ENCODE measurements at places on chromosomes 2 and 18.

- DNase-seq: no peak
Measured at GRCh38 chr18:47858607-47859006, 71.9 kb downstream of the SMAD2 start.

- no peak for DNase-seq
Measured at GRCh38 chr2:178886006-178886405, 78.8 kb upstream of the TTN start.

DNA sequence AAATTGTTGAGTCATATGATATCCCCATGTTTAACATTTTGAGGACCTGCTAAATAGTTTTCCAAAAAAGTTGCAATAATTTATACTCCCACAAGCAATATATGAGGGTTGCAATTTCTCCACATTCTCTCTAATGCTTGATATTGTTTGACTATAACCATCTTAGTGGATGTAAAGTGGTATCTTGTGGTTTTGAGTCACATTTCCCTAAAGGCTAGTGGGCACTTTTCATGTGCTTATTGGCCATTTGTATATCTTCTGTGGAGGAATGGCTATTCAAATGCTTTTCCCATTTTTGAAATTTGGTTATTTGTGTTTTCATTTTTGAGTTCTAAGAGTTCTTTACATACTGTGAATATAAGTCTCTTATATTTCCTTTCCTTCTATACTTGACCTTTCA, 82.7 kb downstream of the SCG2 start:
- DNase-seq: no peak

- no peak for DNase-seq
Measured at GRCh38 chr2:37427241-37427640, 82.8 kb downstream of the QPCT start.

GRCh38 chr2:18209934-18210639, 331.6 kb downstream of the KCNS3 start:
- DNase-seq: no peak

DNA sequence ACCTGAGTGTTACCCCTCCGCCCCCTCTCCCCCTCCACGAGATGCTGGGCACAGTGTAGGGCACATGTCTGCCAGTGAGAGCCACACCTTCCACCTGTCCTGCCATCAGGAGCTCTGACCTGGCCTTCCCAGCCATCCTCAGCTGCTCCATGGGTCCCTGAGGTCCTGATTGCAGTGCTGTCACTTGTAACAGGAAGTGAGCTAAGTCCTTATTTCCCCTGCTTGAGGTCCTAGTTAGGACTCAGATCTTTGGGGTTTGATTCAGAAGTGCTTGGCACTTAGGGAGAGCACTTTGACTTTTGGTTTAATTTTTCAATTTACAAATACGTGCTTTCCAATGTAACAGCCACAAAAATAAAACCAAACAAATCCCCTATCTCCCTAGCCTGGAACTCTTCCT, 125.5 kb downstream of the WDSUB1 start:
- DNase-seq: no peak

DNA sequence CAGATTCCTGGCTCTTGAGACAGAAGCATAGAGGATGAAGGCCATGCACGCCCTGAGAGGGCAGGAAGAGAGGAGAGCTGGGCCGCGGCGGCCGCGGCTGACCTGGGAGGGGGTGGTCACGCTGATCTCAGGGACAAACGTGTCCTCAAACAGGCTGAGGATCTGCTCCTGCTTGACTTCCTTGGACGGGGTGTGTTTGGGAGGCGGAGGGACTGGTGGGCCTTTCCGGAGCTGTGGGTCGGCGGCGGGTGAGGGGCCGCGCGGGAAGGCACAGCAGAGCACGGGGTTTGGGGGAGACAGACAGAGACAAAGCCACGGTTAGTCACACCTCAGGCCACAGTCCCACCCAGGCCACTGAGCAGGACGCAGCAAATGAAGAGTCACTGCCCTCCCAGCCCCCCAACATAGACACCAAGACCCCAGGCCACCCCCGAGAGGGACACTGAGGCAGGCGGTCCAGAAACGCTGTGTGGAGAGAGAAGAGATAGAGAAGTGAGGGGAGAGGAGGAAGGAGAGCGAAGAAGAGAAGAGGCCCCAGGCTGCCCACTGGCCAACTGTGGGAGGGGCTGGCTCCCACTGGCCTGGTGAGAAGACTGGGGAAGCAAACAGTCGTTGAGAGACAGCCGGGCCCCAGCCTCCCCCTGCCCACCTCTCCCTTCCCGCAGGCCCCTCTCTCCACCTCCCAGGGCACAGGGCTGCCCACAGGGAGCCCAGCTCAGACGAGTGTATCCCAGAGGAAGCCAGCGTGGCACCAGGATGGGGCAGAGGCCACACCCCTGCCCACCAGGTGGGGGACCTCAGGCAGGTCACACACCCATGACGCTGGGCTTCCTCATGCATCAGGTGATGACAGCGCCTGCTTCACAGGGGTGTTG, 49.3 kb downstream of the BIN1 start:
- no peak for DNase-seq

DNA sequence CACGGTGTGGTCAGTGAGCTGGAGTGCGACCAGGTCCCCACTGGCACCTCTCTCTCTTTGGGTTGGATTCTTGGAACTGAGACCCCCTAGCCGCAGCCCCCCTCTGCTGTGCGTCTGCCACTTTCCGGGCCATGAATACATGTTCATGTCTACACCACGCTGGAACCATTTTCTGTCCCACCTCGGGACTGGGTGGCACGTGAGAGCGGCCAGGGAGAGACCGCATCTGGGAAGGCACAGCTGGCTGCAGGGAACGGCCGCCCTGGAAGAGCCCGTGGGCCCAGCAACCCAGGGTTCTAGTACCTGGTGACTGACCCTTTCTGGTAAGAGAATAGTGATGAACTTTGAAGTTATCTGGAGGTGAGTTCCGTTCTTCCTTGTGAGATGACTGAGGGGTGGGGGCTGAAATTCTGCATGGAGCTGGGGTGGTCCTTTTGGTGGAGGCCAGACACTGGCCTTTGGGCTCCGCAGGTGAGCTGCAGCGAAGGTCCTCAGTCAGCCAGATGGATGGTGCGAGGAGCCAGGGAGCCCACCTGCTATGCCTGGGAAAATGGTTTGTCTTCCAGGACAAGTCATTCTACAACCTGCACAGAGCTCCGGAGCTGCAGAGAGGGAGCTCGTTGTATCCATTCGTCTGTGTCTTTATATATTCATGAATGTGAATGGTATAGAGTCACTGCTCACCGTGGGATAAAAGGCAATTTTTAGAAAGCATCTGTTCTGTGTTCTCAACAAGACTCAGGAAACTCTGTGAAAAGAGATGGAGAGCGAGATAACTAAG, 223.5 kb downstream of the NDUFA10 start:
- no peak for DNase-seq

GRCh38 chr18:79380816-79381806, 14.6 kb upstream of the NFATC1 start:
- no peak for DNase-seq

DNA sequence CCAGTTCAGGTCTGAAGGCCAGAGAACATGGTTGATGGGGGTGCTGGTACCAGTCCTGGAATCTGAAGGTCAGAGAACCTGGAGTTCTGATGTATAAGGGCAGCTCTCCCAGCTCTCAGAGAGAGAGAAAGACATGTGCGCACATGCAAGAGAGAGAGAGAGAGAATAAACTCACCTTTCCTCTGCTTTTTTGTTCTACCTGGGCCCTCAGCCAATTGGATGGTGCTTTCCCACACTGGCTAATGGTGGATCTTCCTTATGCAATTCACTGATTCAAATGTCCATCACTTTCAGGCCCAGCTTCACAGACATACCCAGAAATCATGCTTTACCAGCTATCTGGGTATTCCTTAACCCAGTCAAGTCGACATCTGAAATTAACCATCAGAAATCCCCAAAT, 377.7 kb upstream of the MEX3C start:
- DNase-seq: no peak

DNA sequence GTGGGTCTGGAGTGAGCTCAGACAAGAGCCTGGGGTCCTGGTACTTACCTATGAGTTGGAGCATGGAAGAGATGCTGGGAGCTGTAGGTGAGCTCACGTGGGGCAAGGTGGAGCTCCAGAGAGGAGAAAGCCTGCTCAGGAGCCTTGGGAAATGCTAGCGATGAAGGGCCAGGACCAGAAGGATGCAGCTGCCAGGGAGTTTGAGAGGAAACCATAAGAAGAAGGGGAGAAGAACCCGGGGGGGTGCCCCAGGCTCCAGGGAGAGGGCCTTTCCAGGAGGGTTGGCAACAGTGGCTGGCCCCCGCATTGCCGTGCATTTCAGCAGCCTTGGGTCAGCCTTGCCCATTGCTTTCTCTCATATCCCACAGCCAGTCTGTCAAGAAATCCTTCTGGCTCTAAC, 268.7 kb downstream of the GLI2 start:
- no peak for DNase-seq

DNA sequence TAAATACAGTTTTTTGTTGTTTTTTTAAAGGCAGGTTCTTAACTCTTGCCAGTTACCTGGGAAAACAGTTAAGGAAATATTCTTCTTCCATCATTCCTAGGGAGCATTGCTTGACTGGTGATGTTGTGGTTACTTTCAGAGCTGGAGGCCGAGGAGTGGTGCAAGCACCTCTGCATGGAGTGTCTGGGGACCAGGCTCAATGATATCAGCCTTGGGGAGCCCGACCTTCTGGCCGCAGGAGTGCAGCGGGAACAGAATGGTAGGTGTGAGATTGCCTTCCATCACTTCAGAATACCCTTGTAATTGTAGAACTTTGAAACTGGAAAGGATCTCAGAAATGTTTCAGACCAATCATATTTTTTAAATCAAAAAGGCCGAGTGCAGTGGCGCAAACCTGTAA, 270.1 kb downstream of the CD226 start:
- no peak for DNase-seq

DNA sequence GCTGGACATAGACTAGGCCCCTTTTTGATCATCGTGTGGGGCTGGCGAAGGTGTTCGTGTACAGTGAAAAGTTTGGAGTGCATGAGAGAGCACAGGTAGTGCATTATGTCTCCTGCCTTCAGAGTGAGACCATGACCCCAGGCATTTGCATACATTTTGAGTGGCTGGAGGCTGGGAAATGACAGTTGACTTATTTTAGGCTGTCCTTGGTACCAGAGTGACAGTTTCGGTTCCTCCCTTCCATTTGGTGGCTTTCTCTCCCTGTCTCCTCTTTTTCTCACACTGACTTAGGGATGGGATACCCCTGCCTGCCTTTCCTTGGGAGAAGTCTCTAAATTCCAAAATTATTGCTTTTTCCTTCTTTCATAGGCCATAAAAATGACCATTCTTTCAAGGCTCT, 20.1 kb downstream of the SERPINB12 start:
- no peak for DNase-seq

GRCh38 chr2:16775899-16776231, 110.2 kb upstream of the CYRIA start:
- no peak for DNase-seq

GRCh38 chr2:36717603-36718266, 21.2 kb downstream of the VIT start:
- DNase-seq: no peak

DNA sequence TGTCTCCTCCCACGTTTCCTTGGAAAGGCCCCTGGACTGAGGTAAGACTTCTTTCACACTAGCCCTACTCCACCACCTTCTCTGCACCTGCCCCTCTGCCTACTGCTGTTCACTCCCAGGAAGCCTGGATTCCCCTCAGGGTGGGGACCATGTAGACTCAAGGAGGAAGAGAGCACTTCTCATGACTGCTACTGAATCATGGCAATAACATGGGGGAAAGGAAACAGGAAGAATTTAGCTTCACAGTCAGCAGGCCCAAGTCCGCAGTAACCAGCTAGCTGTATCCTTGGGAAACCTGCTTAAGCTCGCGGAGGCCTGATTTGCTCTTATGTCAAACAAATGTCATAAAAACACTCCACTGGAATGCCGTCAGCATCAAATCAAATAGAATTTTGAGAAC, 126.2 kb upstream of the CAPN13 start:
- no peak for DNase-seq

GRCh38 chr2:221671515-221671914, 99.4 kb upstream of the EPHA4 start:
- DNase-seq: no peak

DNA sequence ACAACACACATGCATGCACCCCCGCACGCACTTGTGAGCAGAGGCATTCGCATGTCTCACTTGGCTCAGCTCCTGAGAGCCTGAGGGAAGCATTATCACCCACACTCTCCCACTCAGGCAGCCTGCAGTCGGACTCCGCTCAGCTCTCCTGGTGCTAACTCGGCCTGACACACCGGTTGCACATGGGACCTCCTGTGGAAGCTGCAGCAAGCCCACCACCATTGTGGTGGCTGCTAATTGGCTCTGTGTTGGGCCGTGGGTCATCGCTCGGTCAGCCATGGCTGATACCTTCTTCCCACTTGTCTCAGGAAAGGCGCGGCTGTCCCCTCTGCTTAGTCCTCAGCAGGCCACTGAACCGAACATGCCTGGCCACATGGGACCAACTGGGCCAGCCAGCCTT, 13.7 kb upstream of the TEX261 start:
- no peak for DNase-seq

DNA sequence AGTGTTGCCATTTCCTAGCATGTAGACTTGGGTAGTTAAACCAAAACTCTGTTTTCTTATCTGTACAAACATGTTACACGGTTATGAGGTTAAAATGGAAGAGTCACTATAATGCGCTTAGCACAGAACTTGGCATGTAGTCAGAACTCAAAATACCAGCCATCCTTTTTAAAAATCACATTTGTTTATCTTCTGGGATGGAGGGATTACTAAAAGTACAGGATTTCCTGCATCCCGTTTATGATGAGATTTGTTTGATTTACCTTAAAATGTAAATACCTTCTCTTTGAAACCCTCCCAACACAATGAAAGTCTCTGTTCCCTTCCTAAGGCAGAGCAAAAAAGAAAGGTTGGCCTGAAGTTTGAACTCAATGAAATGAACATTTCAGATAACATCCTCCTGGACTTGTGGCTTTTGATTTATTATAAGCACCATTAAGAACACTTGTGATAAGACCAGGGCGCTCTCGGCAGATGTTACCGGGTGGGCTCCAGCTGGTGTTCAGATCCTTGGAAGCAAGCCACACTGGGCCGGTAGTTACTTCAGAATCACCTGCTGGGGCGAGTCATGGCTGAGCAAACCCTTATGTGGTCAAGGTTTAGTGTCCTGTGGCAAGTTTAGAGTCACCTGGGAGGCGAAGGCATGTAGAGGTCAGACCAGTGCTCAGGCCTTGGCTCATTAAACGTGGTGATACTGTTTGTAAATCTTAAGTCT, 105.7 kb downstream of the MGAT5 start:
- no peak for DNase-seq

DNA sequence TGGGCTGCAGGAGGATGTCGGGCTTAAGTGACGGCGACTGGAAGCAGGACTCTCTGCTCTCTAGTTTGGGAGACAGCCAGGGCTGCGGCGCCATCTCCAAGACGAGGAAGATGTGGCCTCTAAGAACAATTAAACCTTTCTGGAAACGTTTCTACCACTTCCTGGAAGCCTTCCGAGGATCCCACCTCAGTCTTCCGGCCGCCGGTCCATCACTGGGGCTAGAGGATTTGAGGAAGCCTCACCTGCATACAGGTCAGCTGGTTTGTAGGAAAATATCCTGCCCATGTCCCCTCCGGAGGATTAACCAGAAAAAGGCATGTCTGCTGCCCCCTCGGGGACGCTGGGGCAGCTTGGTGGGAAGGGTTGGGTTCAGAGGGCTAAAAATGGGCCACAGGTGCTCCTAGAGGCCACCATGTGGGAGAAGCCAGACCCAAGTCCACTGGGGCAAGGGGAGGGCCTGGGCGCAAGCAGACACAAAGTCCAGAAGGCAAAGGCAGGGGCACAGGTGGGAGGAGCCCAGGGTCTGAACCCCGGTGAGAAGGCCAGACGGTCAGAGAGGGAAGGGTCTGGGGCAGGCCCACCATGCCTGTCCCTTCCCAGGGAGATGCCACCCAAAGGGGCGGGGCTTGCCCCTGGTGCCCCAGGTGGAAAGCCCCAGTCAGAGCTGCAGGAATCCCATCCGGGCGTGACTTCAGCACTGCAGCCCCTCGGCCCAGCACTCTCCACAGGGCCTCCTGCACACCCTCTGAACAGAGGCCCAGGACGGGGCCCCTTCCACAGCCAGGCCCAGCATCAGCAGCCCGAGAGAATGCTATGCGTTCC, 82.2 kb upstream of the ID2 start:
- no peak for DNase-seq

Data from heart left ventricle (tissue), 16 donors.